ENCODE measurements at places on chromosomes 11 and 22. TPM values are rescaled to one million over a fixed set of nuclear protein-coding genes. Genes with fewer than 3 reads are reported as not detected.
A peak's percentile ranks its signal among the peaks of the same experiment; 100 is the strongest.

Gene CALCB
- total RNA-seq: 0.99 TPM

Gene SYT12
- not detected for total RNA-seq

Gene PRR33
- not detected for total RNA-seq

Gene CECR2
- total RNA-seq: 0.14 TPM

Gene SCGB1C1
- total RNA-seq: not detected

DNA sequence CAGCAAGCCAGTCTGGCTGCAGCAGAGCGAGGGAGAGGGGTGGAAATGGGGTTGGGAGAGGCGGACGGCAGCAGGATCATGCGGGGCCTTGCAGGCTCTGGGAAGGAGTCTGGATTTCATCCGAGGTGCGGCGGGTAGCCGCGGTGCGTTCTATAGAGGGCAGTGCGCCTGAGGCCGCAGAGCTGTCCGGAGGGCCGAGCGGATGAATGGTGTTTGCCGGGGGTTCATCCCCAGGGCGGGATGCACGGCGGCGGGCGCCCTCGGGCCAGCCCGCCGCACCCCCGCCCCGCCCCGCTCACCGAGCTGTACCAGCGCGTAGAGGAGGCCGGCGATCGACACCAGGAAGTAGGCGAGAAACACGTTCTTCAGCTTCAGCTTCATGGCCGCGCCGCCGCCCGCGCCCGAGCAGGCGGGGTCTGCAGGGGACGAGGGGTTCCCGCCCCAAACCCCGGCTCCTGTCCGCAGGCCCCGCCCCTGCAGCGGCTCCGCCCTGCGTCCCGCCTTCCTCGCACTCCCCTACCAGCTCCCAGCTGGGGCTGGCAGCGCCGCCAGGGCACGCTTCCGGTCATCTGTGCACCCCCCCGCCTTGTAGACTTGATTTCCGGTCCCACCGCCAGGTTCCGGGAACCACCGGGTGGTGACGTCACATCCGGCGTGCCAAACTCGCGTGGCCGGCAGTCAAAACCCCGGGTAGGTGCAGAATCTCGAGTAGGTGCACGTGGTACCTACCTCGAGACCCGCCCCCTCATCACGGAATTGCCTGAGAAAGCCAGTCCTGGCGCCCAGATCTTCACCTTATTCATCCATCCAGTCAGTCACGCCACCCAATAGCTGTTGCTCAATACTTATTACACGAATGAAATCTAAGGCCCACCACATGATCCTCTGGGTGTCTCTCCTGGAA lies at the start of gene B3GAT3:
TSS of gene B3GAT3 (minus strand) at position 420 of the 904 bp plus-strand sequence. CDS start at position 381, 39 bp downstream.
- DNase-seq: peak; percentile 99

DNA sequence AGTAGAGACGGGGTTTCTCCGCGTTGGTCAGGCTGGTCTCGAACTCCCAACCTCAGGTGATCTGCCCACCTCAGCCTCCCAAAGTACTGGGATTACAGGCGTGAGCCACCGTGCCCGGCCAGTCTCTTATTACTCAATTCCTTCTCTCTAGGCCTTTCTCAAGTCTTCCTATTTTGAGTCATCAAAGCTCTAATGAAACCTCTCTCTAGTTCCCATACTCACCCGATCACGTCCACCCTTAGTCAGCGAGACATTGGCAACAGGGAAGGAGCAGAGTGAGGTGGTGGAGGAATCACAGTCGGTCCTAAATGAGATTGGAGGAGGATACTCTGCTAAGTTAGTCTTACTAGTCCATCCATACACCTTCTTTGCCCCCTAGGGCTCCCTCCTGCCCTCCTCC lies 5.0 kb downstream of the BSCL2 start:
- no peak for DNase-seq

DNA sequence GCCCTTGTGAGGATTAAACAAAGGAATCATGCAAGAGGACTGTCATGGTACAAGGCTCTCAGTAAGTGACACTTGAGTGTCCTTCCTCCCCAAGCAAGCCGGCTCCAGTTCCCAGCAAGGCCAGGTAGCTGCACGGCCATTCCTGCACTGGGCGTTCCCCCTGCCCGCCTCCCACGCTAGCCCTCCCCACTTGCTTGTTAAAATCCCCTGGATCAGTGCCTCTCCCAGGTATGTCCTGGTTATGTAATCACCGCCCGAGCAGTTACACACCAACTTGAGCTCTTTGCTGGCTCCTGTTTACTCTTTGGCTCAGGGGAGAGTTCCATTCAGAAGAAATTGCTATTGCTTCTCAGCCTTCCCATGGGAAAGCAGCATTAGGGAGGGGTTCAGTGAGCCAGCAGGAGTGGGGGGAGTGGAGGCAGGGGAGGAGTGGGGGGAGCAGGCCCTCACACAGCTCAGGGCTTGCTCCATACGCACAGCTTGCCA lies 19.4 kb upstream of the MYEOV start:
- DNase-seq: no peak

- no peak for DNase-seq
These were observed 48.7 kb upstream of the ARFGAP3 start for GRCh38 chr22:42905702-42906183.

DNA sequence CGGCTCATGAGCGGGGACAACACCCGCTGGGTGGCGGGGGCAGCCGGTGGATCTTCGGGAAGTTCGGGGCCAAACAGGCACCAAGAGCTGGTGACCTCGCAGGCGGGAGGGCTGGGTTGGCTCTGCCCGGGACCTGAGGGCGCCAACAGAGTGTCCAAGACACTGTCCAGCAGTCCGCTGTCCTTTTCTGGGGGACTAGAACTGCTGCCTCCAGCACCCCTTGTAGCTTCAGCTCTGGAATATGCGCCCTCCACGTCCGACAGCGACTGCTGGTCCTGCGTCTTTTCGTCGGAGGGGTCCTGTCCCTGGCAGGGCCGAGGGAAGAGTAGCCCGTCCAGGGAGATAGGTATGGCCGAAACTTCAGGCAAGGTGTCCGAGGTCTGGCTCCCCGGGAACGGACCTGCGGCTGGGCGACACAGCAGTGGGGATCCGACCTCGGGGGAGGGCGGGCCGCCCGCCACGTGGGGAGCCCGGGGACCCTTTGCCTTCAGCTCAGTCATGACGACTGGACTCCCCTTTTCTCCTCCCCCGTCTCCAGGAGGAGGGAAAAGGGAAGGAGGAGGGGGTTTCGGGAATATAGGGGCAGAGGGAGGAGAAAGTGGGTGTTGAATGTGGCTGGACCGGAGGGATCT lies 926 bp downstream of the PGR start:
- no peak for DNase-seq

GRCh38 chr11:1127664-1128162 lies 30.0 kb upstream of the MUC5AC start:
- DNase-seq: no peak

DNA sequence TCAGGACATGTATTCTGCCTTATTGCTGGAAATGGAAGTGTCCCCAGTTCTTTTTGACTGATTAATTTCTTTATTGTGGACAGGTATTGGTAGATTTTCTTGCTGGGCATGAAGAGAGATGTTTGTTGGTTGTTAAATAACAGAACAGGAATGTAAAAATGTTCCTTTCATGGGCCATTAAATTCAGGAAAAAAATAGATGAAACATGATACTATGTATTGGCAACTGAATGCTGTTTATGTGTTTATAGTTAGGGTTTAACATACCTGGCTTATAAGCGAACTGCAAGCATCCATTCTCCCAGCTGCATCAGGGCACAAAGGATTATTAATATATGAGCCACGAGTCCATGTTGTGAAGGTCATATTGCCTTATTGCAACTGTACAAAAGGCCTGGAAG lies 368.5 kb downstream of the NELL1 start:
- DNase-seq: no peak

Measured in activated CD4-positive, alpha-beta T cell treated with anti-CD3 and anti-CD28 coated beads, Interleukin-2, amount 10 ng/mL, durations not matched to agents 24 days and 14 days (primary cell).